ENCODE measurements at places on chromosomes 7 and 10.

- no peak for DNase-seq
Measured at GRCh38 chr7:148927123-148928045, 43.3 kb upstream of the EZH2 start.

DNA sequence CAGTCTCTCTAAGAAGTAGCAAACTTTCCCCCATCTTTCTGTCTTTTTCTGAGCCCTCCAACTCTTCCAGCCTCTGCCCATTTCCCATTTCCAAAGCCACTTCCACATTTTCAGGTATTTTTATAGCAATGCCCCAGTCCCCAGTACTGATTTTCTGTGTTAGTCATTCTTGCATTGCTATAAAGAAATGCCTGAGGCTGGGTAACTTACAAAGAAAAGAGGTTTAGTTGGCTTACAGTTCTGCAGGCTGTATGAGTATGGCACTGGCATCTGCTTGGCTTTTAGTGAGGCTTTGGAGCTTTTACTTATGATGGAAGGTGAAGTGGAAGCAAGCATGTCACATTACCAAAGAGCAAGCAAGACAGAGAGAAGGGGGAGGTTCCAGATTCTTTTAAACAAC, 17.2 kb downstream of the PLCE1 start:
- DNase-seq: no peak

- DNase-seq: no peak
Measured at GRCh38 chr7:92837000-92837749, 802 bp upstream of the CDK6 start.

GRCh38 chr10:76641215-76641614, 996.4 kb downstream of the KCNMA1 start:
- DNase-seq: no peak

DNA sequence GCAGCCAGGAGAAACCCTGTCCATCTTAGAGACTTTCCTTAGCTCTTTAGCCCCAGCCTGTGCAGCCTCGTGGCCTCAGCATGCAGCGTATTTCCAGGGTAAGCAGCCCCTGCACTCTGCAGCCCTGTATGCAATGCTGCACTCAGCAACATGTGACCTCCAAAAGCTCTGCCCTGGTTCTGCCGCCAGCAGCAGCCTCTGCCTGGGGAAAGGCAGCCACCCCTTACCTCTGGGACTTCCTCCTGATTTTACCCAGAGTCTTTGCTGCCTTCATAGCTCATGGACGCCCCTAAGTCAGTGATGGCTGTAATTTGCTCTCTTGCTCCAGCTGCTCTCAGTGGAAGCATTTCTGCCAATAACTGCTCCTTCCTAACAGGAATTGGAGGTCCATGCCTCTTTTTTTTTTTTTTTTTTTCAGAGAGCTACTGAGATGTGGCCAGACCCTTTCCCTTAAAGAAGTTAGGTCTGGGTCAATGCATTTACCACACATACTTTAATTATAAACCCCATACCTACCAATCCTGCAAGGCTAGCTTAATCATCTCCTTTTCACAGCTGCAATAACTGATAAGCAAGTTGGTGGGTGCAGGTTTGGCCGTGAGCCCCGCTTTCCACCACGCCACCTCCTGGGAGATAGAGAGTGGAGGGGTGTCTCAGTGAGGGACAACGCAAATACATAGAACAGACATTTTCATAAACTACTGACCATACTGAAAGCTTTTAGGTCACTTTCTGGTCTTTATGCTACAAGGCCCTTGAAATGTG, 71.7 kb downstream of the RAMP3 start:
- DNase-seq: no peak

GRCh38 chr10:94194256-94194655, 168.5 kb downstream of the NOC3L start:
- no peak for DNase-seq

- no peak for DNase-seq
Measured at GRCh38 chr10:132539894-132540293, 2.3 kb downstream of the INPP5A start.

DNA sequence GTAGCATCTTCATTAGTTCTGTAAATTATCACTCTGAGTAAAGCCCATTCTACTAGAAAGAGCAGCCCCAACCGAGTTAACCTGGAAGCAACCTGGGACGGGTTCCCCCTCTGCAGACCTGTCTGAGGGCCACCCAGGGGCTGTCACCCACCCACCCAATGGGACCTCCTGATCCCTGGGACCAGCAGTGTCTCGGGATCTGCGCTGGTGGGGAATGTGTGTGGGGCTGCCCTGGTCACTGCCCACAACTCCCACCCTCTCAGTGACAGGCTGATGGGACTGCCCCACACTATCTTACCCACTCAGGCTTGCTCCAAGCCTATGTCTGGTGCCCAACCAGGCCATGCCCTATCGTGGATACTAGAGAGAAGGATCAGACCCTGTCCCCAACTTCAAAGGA, 215.0 kb downstream of the GRID1 start:
- no peak for DNase-seq

DNA sequence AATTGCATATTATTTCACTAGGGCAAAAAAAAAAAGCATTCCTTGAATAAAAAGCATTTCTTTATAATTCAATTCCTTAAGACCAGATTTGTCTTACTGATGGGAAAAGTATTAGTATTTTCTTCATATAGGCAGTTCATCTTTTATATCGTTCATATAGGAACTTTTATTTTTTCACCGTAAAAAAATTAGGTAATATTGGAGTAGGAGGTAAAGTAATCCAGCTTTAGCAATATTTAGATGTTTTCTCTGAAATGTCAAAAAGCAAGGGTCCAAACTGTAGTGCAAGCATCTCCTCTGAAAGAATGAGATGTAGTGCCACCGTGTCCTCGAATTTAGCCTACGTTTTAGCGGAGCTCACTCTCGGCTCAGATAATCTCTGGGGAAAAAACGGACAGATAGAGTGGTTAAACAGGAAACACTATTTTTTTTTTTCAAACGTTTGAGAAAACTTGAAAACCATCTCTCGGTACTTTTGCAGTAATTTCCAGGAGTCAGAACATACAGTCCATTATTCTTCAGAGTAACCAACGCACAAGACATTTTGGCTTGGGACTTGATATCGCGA, 5.5 kb upstream of the SPAG6 start:
- DNase-seq: no peak

DNA sequence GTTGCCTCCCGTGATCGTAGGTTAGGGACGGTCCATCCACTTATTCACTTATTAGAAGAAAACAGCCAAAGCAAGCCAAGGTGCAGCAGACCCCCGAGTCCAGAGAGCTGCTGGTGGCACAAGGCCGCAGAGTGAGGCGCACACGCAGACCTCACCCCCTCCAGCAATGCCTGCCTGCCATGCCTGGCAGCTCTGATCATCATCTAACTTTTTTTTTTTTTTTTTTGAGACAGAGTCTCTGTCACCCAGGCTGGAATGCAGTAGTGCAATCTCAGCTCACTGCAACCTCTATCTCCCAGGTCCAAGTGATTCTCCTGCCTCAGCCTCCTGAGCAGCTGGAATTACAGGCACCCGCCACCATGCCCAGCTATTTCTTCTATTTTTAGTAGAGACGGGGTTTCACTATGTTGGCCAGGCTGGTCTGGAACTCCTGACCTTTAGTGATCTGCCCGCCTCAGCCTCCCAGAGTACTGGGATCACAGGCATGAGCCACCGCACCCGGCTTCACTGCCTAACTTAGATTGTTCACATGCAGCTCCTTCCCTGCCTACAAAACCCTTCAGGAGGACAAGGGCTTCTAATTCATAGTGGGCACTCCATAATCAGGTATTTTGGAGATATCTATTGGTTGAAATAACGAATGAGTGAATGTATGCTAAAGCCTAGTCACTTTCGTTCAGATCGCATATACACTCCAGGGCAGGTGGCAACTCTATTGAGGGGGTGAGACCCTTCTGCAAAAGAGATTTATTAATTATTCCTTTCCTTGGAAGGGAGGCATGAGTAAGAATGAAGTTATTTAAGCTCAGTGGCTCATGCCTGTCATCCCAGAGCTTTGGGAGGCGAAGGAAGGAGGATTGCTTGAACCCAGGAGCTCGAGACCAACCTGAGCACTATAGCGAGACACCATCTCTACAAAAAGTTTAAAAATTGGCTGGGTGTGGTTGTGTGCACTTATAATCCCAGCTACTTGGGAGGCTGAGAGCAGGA, 15.9 kb downstream of the TRIM56 start:
- no peak for DNase-seq

DNA sequence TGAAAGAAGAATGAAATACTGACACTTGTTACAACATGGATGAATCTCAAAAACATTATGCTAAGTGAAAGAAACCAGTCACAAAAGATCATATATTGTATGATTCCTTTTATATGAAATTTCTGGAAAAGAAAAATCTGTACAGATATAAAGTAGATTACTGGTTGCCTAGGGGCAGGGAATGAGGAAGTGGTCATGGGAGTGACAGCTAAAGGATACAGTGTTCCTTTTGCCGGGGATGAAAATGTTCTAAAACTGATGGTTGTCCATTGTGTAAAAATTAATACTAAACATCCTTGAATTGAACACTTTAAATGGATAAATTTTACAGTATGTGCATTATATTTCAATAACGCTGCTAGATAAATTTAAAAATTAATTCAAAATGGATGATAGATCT, 25.1 kb downstream of the ALOX5 start:
- DNase-seq: no peak

DNA sequence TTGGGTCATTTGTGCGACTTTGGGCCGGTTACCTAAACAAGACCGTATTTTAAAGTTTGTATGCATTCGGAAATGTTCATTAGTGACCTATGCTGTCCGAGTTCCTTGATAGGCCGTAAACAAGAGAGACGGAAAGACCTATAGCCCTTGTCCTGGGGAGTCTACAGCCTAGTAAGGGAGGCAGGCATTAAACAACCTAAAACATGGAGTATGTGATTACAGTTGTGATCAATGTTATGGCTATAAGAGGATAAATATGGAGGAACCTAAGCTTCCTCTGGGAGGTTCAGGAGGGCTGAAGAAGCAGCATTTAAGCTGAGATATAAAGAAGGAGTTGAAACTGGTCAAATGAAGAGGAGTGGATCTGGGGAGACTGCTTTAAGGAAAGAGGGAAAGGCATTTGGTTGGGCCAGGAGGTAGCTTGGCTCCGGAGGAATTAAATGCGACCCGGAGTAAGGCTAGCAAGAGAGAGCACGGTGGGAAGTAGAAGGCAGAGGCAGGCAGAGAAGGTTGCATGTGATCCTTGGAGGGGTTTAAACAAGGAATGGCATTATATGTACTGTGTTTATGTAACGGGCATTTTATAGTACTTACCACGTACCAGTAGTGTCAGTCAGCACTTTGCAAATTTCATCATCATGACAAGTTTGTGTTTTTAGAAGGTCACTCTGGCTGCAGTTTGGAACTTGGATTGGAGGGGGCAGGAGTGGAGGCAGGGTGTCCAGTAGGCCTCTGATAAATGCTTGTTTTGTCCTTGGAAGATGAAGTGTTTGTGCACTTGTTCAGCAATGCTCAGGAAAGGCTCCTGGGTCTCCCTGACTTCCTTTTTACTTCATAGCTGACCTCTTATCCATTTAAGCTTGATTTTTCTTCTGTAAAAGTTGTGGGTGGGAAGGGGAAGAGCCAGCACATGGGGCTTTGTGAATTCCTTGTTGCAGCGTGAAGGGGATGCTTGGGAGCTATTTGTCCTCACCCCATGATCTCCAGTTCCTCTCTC, 1.0 kb upstream of the AVPI1 start:
- DNase-seq: no peak

- DNase-seq: no peak
Measured at GRCh38 chr10:111370101-111370500, 293.3 kb downstream of the ADRA2A start.

DNA sequence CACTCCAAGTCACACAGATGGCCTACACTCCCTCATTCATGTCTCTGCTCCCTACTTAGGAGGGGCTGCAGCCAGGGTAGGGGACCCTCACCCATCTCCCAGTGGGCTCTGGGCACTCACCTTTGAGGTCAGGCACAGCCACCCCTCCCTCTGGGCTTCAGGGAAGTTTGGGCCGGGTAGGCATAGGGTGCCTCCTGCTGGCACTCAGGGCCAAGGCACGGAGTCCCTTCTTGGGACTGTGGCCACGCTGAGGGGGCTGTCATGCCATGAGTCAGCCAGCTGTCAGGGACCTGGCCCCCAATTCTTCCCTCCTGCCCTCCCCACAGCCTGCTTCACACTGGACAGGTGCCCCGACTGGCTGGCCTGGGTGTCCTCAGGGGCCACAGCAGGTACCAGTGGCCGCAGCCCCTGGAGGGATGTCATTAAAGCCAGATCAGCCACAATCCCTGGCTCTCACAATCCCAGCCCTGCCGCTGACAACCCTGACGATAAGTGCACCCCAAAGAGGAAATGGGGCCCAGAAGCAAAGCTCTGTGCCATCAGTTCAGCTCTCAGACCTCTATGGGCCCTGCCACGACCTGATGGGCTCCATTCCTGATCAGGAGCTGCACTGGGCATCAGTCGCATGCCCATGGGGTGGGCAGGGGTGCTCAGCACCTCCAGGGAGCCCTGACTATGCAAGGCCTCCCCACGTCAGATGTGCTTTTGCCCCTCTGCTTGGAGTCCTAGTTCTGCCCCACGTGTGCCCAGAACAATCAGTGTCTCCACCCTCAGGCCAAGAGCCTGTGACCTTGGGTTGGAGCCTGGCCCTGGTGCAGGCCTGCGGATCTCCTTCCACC, 34.1 kb upstream of the RET start:
- DNase-seq: no peak

- no peak for DNase-seq
Measured at GRCh38 chr10:104492329-104492940, 138.8 kb downstream of the CFAP58 start.

DNA sequence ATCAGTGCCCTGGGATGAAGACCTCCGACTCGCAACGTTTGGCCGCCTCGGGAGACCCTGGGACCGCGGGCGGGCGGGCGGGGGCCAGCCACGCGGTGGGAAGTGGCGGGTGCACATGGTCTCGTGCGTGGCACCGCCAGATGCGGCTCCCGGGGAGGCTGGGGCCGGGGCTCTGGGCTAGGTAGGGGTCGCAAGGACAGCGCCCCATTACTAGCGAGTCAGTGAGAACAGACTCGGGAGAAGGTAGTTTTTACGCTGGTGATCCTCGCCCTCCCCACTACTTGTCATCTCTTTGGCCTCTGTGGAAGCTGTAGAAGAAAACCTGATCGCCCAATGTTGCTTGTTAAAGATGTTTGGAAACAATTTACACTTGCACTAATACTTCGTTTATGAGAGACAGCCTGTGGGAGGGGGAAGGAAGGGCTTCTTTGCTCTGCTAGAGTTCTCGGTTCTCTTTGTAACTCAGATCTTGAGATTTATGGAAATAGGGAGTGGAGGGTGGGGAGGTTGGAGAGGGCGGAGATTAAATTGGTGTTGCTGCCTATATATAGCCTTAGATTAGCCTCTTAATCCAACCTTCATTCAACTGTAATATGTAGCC, 591 bp downstream of the BZW2 start:
- no peak for DNase-seq

DNA sequence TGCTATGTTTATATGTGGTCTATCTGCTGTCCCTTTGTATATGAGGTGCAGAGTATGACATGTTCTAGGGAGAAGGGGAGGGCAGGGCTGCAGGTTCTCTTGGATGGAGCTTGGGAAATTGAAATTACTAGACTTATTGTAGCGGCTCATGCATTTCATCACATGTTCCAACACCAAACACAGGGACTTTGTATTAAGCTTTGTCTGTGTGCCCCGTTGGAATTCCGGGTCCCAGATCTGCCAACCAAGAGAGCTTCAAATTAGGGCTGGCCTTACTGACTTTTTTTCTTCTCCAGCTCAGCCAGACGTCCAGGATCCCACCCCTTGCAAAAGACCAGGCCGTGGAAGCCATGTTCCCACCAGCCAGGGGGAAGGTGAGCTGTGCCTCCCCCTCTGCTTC, 3.4 kb downstream of the ZNF789 start:
- no peak for DNase-seq

- no peak for DNase-seq
Measured at GRCh38 chr7:132428247-132428919, 147.9 kb downstream of the PLXNA4 start.

Data from stimulated activated CD8-positive, alpha-beta memory T cell treated with anti-CD3 and anti-CD28 coated beads, Interleukin-12 subunit alpha, Interleukin-12 subunit beta, amount 100 ng/mL, for 1 hour (primary cell).